Hepatocyte (in vitro differentiated cells): ENCODE measurements at places on chromosomes 12 and 14.

DNA sequence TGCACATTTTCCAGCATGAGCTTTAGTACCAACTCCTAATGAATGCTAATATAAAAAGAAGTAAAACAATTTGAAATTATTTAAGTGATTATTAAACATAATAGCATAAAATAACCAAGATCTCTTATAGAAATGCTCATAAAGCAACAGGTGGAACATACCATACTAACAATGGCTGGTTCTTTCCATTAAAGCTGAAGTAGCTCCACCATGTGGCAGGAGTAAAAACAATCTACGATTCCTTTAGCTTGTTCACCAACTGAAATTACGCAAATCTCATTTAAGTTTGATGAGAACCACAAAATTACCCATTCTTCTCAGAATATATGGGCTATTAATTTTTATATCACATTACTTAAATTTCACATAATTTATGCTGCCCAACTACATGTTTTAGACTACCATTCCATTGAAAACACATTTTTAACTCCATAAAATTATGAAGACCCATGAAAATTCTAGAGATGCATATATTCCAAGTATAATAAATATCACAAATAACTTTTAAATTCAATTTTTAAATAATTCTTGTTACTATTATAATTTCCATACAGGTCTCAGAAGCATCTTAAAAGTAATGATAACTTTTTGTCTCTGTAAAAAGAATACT is 213.6 kb downstream of the DAD1 start:
- peak; percentile 71 for DNase-seq

DNA sequence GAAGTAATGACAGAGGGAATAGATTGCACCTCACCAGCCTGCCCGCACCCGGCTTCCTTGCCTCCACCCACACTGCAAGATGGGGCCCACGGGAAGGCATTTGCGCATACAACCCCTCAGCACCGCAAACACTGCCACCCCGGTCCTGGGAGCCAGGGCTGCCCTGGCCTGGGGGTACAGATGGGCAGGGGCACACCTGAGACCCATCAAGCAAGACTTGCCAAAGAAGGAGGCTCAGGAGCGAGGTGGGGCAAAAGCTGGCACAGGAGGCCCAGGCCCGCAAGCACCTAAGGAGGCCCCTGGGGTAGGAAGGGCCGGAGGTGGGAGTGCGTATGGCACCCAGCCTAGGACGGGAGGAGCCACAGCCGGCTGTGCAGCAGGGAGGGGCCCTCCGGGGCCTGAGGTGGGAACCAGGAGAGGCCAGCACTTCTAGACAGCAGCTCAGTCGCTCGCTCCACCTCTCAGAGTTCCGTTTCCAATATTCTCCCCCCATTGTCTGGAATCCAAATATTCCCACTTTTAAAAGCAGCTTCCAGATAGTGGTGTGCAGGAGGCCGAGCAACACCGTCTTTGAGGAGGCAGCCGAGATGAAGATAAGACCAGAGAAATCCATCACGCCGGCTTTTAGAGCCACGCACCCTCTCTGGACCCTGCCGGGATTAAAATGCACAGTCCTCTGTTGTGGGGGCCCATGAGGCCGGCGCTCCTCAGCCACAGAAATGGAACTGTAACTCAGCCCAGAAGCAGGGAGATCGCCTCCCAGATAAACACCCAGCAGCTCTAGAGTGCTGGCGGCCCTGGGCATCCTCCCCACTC is 12.2 kb upstream of the C14orf180 start:
- DNase-seq: no peak

DNA sequence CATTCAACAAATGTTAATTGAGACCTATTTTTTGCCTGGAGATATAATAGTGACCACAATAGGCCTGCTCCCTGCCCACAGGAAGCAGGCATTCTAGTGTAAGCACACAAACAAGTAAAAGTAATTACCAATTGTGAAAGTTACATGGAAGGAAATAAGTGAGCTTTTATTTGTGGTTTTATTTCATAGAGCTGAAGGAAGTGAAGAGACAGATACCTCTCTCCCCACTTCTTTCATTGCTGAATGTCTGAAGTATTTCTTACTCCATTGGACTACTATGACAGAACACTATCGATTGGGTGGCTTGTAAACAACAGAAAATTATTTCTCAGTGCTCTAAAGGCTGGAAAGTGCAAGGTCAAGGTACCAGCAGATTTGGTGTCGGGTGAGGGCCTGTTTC is 183.5 kb downstream of the PRKCH start:
- no peak for DNase-seq

GRCh38 chr14:75280831-75281653 is 2.4 kb downstream of the FOS start:
- peak; percentile 56 for DNase-seq

GRCh38 chr14:80414080-80414479 is 202.8 kb upstream of the DIO2 start:
- no peak for DNase-seq

DNA sequence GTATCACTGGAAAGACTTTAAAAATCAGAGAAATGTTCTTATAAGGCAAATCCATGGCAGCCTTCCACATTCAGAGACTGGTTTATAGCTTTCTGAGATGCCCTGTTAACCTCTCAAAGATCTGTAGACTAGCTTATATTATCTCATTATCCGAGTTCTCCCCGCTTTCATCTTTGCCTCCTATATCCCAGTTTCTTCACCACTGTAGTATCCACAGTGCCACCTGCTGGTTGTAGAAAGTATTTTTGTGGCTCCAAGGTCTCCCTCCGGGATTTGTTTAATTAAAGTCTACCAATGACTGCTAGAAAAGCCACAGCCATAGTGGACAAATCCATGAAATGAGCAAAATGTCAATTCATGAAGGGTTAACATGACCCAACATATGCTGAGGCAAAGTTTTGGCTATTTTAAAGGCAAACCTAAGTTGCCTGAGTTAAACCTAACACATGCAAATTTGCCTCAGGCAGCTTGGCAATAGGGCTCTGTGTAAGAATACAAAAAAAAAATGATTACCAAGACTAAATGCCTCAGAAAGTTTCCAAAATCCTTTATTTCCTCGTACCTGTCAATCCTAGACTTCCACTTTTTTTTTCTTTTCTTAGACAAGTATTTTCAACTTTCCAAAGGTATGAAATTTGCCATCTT is 218.8 kb upstream of the BMP4 start:
- peak; percentile 88 for DNase-seq

DNA sequence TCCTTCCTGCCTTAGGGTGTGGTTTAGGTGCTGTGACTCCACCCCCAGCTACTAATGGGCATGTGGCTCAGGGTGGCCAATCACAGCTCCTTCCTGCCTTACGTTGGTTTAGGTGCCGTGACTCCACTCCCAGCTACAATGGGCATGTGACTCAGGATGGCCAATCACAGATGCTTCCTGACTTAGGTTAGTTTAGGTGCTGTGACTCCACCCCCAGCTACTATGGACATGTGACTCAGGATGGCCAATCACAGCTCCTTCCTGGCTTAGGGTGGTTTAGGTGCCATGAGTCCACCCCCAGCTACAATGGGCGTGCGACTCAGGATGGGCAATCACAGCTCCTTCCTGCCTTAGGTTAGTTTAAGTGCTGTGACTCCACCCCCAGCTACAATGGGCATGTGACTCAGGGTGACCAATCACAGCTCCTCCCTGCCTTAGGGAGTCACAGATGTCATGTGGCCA is 163.9 kb downstream of the TBX5 start:
- DNase-seq: no peak

GRCh38 chr12:109723311-109723881 is 9.8 kb downstream of the FAM222A start:
- no peak for DNase-seq

- DNase-seq: peak; percentile 52
These were observed 503 bp downstream of the FBXO21 start for GRCh38 chr12:117189725-117190209.

DNA sequence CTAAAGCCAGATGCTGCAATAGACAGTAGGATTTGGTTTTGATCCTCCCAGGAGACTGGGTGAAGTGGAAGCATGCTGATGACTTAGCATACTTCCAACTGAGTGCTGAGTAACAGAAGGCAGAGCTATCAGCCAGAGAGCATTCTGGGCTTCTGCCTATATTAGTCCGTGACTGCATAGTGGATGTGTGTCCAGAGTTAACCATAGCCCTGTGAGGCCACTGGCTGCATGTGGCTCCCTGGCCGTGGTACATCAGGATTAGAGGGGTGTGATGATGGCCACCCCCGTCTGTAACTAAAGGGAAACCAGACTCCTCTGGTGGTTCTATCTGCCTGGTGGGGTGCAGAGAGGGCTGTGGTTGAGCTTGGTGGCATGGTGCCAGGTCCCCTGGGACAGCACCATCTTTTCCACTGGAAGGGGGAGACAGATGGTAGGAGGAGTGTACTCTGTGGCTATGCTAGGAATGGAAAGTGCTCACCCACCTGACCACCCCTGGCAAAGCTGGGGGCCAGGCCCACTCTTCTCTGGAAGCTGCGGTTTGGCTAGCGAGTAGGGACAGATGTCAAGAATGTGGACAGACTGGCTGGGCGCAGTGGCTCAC is 27.4 kb downstream of the ABCD4 start:
- DNase-seq: peak; percentile 59

- no peak for DNase-seq
These were observed 461.2 kb downstream of the FLRT2 start for GRCh38 chr14:85991156-85991555.

- DNase-seq: no peak
These were observed 2.7 kb upstream of the NUAK1 start for GRCh38 chr12:106141452-106141851.

GRCh38 chr14:72535485-72535884 is 358.4 kb downstream of the DPF3 start:
- no peak for DNase-seq

DNA sequence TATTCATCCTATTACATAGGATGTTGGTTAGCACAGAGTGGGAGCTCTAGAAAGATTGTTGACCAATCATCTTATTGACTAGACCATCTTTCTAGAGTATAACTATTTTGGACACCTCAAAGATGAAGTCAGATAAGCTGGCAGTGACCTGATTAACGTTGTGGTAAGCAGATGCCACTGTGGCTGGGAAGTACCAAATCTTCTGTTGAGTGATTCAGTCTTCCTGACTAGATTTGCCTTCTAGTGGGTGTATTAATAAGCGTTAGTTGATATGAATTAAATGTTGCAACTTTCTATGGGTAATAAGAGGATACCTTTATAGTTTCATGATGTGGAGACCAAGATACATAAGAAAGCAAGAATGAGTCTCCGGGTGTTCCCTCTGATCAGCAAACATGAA is 51.2 kb upstream of the HELB start:
- no peak for DNase-seq

DNA sequence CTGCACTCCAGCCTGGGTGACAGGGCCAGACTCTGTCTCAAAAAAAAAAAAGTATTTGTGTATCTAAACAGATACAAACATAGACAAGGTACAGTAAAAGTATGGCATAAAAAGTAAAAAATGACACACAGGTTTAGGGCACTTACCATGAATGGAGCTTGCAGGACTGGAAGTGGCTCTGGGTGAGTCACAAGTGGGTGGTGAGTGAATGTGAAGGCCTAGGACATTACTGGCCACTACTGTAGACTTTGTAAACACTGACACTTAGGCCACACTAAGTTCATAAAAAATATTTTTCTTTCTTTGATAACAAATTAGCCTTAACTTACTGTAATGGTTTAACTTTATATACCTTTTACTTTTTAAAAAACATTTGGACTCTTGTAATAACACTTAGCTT is 38.0 kb upstream of the EIF5 start:
- peak; percentile 51 for DNase-seq

DNA sequence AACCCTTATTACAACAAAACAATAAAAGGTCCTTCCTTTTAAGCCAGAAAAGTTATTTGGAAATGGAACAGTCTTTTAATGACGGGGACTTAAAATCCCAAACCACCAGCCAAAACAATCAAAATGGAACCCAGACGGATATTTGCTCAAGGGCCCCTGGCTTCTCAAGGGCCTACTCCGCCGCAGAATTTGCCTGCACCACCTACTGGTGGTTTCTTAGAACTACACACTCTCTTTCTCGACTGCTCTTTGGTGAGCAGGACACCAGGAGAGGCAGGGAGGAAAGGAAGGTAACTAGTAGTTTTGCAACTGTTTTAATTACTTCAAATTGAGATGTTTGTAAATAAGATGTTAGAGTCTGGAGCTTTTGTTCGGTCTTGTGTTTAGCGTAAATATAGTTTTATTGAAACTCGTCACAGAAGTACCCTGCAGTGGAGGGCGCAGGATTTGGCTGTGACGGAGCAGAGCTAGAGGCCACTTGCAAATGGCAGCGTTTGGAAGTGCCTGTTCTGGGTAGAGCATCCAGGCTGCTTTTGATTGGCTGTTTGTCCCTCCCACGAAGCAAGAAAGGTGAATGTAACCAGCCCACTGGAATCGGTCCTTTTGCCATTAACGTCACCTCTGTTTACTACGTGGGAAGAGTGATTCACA is 238.5 kb downstream of the CACNA1C start:
- peak; percentile 51 for DNase-seq

GRCh38 chr14:31418440-31418839 is 1.9 kb downstream of the HEATR5A start:
- no peak for DNase-seq

GRCh38 chr12:75882421-75882820 is 149.2 kb downstream of the PHLDA1 start:
- no peak for DNase-seq

DNA sequence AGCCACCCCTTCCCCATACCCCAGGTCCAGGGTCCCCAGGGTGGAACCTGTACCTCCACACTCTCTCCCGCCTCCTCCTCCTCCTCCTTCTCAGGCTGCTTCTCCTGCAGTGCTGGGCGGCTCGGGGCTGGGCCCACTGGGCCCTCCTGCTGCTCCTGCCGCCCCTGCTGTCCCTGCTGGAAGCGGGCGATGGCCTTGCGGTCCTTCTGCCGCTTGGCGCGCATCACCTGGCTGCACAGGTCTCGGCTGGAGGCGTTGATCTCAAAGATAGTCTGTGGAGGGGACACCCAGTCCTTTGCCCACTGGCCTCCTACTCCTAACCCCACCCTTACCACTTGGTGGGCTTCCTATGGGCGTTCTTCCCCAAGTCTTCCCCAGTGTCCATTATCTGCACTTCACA is 14.5 kb downstream of the CFAP73 start:
- no peak for DNase-seq

- no peak for DNase-seq
These were observed 27.1 kb upstream of the NR2C1 start for GRCh38 chr12:95100264-95101190.

GRCh38 chr12:101694297-101694848 is 3.1 kb upstream of the CHPT1 start:
- DNase-seq: no peak

DNA sequence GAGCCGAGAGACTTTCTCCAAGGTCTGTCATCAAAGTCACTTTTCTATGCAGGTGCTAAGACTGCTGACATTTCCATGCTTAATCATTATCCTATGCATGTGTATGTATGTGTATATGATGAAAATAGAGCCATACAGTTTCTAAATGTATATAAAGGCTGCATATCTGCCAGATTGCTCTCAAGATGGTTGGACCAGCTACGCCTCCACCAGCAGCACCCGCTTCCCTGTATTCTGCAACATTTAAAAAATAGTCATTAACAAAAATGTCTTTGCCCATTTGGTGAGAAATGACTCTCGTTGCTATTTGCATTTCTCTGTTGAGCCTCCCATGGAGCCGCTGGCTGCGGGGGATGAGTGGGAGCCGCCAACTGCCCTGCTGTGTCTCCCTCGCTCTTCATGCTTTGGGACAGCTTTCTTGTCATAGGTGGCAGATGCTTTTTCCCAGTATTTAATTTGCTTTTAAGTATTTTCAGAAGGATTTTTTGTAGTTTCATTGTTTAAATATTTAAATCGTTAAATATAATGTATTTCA is 54.7 kb downstream of the DYNC1H1 start:
- DNase-seq: no peak
